ENCODE measurements at places on chromosomes 6 and 20.

GRCh38 chr6:150142670-150143515, at the start of gene PPP1R14C:
Gene PPP1R14C (plus strand): TSS chr6:150143044. CDS start chr6:150143193, 149 bp downstream.
- no peak for DNase-seq

DNA sequence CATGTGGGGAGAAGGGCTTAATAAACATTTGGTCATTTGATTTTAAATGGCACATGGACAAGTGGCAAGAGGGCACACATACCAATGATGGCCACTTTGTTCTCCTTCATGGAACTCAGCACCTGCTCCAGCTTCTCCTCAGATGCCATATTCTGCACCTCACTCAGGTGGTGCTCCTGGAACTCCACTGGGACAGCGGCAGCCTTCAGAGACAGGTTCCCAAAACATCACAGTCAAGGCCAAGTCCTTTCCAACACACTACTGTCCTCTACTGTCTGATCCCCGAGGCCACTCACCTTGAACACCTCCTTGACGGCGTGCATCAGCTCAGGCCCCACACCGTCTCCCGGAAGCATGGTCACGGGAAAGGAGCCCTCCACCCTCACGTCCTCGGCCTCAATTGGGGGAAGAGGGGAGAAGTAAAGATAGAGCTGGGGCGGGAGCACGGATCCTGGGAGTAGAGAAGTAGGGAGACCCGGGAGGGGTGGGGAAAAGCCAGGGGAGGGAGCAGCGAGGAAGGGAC, 591 bp downstream of the IDH3B start:
- DNase-seq, result no peak

DNA sequence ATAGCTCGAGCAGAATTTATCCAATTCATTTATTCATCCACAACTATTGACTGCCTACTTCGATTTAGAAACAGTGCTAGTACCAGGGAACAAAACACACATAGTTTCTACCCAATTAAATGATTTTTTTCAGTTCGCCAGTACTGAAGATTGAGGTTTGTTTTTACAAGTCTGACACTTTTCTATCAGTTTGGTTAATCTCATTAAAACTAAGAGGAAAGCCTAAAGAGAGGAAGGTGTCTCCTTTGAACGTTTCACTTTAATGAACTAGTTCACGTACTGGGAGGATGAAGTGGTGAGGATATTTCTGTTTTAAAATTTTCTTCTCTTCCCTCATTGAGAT, 570 bp upstream of the ANKS1A start:
- DNase-seq, result no peak

DNA sequence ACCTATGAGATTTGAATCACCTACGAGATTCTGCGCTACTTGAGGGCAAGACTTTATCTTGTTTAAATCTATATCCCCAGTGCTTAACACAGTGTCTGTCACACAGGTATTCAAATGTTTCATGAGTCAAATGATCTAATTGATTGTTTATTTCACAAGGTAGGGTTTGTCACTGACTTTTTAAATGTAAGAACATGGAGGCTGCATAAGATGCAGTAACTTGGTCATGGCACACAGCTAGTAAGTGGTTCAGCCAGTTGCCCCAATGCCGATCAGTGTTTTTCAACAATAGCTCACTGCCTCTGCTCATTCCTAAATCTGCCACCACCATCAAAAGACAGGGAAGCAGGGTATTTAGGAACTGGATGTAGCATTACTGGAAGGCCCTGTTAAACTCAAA, 42.4 kb upstream of the LRRC1 start:
- no peak for DNase-seq

GRCh38 chr6:139568956-139569538, 194.6 kb upstream of the CITED2 start:
- DNase-seq, result no peak
